ENCODE measurements at places on chromosomes 11 and 22.

DNA sequence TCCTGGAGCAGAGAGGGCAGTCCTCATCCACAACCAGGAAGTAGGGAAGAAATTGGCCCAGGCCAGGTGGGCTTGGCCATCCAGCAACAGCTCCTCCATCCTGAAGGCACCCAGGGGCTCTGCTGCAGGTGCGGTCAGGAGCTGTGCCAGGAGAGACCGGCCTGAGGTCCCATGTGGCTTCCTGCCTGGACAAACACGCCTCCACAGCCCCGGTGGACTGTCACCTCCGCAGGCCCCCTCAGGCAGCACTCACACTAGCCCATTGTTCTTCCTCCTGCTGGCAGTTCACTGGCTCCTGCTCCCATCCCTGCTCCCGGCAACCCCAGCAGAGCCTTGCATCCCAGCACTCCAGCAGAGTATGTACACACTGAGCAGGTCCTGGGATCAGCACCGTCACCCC, 16.0 kb upstream of the POU2AF1 start:
- DNase-seq, result no peak

DNA sequence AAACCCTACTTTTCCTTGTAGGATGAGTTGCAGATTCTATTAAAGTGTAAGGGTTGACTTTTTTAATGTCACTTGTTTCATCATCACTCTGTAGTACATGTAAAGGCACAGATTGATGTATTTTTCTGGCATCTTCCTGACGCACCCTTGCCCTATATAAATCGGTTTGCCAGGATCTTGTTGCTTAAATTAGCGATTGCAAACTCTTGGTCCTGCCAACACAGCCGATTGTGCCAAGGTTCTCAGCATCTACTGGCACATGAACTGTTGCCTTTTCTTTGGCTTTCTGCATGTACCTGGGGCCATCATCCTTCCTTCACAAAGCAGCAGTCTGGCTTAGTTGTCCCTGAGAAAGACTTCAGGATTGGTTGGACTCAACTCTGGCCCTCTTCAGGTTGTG, 7.5 kb upstream of the LIN7C start:
- DNase-seq, result no peak

GRCh38 chr22:46801331-46801811, 38.9 kb downstream of the TBC1D22A start:
- DNase-seq, result no peak

DNA sequence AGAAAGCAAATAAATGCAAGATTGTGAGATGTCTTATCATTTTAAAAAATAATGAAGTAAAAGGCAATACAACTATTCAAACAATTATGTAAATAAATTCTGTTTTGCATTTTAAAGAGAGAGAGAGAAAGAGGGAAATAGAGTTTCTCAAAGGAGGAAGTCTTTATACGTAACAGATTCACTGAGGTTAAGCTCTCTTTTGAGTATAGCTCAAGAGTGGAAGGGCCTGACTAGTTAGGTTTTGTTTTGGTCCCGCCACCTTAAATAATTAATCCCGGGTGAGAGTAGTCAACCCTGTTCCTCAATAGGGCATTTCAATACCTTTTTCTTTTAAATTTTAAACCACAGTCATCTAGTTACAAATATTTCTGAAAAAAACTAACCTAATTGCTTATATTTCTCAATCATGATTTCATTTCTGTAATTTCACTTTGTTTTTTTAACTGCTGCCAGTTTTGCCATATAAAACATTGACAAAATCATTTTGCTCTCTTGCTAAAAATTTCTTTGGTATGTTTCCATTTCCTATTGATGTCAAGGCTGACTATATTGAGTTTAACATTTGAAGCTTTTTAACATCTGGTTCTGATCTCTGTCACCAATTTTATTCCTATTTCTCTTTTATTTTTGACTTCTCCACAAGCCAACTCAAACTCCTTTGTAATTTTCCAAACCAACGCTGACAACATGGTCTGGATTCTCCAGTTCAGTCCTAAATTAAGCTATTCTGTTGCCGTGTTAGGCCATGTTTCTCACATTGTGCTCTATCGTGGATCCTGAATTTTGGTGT, 10.3 kb downstream of the OR10D3 start:
- DNase-seq, result no peak

DNA sequence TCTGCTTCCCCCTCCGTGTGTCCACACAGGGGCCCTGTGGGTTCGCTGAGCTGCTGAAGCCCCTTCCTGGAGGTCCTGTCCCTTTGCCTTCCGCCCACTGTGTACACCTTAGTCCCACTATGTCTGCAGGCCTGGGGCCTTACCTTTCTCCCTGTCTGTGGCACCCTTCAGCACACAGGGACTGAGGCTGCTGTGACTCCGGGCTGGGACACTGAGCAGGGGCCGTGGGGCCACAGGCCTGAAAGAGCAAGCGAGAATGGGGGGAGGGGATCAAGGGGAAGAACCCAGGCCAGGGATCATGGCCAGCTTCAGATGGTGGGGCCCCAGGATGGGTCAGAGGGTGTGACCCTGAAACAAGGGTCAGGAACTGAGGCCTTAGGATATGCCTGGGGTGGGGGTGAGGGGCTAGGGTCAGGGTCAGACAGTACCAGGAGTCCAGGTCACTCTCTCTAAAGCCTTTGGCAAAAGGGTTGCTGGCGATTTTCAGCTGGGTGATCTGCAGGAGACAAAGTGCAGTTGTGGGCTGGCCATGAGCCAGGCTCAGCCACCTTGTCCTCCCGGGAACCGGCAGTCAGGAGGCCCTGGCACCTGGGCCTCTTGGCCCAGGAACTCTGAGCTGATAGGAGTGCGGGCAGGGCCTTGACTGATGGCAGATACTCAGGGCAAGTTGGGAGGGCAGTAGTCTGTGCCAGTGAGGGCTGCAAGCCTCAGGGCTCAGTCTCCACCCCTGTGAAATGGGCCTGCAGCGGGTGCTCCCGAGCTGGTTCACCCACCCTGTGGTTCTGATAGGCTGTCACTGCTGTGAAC, 2.6 kb upstream of the NUDT8 start:
- DNase-seq, result no peak

DNA sequence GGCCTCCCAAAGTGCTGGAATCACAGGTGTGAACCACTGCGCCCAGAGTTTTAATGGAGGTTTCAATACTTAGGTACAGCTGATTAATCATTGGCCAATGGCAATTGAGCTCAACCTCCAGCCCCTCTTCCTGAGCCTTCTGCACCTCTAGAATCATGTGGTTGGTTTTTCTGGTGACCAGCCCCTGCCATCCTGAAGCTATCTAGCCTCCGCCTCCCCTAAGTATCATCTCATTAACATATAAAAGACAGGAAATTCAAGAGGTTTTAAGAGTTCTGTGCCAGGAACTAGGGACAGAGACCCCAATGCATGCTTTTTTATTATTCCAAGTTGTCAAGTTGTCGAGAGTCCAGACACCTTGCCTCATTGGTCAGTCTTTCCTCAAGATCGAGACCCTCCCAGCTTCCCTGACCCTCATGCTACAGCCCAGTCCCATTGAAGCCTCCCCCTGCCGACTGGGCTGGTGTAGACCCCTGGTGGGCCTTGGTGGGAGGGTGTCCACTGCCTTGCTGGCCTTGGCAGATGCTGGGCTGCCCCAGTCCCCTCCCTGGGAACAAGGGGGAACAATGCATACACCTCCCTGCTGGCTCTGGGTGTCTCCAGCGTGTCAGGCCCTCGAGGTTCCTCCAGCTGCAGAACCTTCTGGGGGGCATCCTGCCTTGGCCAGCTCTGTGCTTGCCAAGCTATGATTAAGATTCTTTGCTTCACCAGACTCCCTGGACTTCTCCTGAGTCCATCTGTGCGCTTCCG, 148.0 kb downstream of the CTTN start:
- no peak for DNase-seq

DNA sequence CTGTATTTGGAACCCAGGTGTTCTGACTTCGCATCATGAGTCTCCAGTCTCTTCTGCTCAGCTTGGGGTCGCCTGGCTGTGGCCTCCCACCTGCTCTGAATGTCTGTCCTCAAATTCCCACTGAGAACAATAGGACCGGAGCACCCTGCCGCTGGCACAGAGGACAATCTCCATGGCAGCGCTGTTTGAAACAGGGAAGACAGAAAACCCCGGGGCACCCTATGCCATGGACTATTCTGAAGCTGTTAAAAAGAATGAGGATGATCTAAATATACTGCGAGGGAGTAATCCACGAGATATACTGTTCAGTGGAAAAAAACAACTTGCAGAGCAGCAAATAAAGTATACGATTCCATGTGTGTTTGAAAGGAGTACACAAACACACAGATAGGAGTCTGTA, 415.6 kb upstream of the NARS2 start:
- peak; percentile 27 for DNase-seq

- peak; percentile 53 for DNase-seq
Measured at GRCh38 chr22:36239401-36240171, at the start of gene APOL2. TSS of gene APOL2 (minus strand) at chr22:36239527. CDS start at chr22:36233162, 6,365 bp downstream.
